ENCODE measurements at places on chromosomes 3 and 15.

DNA sequence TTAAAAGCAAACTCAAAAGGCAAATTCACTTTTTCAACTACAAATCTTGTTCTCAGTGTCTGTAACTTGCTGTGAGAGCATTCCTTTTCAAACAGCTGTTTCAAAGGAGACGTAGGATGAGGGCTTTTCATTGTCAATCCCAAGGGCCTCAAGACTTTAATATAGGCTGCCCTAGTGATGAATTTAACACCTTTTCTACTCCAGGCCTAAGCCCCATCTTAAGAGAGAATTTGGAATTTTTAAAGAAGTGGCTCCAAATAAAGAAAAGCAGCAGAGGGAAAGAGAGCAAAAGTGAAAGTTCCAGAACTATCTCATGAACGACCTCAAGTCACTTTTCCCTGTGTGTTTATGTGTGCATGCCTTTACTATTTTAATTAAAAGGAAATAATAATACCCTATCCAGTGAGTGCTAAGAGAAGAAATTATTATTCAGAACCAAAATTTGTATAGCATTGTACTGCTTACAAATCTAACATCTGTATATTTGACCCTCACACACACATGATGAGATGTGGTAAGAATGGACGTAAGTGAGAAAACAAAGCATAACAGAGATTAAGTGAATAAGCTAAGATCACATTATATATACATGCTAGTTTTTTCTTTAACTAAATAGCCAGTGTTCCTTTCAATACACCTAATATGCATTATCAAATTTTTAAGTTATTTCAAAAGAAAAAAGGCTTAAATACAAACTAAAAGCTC, 196.4 kb downstream of the VGLL3 start:
- no peak for DNase-seq

GRCh38 chr15:60917461-60918145, 311.5 kb downstream of the RORA start:
- no peak for DNase-seq

GRCh38 chr3:121869736-121870135, 24.5 kb upstream of the SLC15A2 start:
- DNase-seq: no peak

DNA sequence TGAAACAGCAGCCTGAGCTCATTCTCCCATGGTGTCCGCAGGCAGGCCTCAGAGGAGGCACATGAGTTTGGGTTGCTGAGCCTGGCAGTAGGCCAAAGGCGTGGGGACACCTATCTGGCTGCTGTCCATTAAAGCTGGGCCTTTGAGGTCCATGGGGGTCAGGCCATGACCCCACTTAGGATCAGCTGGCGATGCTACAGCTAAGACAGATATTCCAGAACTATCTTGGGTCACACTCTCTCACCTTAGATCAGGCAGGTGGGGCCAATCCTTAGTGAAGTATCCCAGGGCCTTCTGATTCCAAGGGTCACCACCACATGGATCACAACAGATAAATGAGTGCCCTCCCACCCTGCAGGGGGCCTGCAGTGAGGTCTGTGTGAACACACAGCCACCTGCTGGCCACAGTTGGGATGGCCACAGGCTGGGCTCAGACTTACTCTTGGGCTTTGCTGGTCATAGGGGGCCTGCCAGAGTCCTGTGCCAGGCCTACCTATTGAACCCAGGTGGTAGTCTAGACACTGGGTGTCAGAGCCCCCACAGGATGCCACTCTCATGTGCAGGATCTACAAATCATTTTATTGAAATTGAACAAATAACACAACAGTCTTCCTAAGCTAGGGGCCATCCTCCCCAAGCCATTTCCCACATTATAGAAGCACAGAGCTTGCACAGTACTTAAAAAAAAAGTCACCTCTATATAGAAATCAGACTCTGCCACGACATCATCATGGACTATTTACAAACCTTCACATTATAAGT, 2.0 kb upstream of the HYAL2 start:
- peak; percentile 71 for DNase-seq

DNA sequence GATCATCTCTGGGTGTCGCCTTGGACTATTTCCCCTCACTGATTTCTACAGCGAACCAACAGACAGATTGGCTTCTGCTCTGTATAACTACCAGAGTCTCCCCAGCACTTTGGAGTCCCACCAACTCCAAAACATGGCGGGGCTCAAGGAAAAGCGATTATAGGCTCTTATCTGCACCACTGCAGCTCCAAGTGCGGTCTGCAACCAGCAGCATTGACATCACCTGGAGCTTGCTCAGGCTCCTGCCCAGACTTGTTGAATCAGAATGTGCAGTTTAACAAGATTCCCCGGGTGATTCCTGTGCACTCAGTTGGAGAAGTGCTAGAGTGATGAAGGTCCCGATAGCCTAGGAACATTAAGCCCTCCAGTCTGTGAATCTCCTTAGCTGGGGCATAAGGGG, 9.0 kb downstream of the CCK start:
- no peak for DNase-seq

- no peak for DNase-seq
These were observed 1.2 kb downstream of the ROBO2 start for GRCh38 chr3:77040926-77041722.

GRCh38 chr3:120568598-120568997, 27.5 kb upstream of the NDUFB4 start:
- DNase-seq: no peak

DNA sequence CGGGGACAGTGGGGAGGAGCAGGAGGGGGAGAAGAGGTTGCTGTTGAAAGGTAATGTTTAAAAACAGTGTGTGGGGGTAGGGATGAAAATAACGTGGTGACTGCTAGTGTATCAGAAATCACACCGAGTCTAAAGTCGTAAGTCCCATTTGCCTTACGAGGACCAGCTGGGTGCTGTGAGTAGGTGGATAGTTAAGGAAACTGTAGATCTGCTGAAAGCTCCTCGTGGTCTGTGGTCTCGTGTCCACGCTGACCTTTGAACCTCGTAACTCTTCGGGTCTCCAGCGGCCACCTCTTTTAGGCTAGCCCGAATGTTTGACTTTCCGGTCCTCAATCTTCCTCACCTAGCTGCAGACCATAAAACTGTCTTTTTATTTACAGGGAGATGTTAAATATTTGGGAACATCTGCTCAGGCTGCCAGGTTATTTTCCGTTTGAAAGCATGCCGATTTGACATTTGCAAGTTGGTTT, 29.3 kb upstream of the ST3GAL6 start:
- no peak for DNase-seq

DNA sequence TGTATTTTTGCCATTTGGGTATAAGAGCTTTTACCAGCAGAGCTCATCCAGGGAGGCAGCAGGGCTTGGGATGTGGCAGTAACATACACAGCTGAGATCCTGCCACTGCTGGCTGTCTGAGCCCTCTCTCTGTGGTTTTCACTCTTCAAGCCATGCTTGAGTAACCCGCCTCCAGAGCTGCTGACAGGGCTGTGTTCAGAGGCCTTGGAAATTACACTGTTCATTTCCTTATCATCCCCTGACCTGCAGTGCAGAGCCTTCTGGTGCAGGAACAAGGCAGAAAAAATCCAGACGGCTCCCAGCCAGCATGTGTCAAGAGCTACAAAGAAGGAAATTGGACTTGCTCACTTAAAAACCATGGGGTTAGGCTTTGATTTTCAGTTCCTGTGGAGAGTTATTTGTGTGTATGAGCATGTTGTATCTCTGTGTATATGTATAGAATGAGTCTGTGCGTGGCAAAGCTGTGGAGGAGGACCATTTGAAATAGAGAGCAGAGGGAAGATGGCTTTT, 47.0 kb downstream of the ZNF609 start:
- peak; percentile 23 for DNase-seq

- DNase-seq: no peak
These were observed 19.9 kb upstream of the CACNA2D2 start for GRCh38 chr3:50523279-50523811.

DNA sequence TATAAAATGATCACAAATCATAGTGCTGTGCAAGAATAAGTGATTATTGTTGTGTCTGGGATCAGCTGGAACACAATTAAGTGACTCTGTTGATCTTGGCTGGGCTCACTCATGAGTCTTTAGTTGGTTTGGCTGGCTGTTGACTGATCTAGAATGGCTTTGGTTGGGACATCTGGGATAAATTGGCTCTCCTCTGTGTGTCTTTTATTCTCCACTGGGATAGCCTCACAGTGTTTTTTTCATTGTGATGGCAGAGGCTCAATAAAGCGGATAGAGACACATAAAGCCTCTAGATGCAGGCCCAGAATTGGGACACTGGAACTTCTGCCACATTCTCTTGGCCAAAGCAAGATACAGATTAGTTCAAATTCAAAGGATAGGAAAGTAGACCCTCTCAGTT, 735.6 kb downstream of the PDCD6IP start:
- DNase-seq: no peak

- no peak for DNase-seq
These were observed 3.1 kb upstream of the AP2M1 start for GRCh38 chr3:184171562-184171961.

GRCh38 chr3:190004656-190005055, 116.0 kb downstream of the P3H2 start:
- DNase-seq: no peak

- no peak for DNase-seq
These were observed 137.8 kb downstream of the GABRB3 start for GRCh38 chr15:26635105-26635504.

GRCh38 chr3:152395764-152396163, 127.0 kb downstream of the MBNL1 start:
- no peak for DNase-seq

DNA sequence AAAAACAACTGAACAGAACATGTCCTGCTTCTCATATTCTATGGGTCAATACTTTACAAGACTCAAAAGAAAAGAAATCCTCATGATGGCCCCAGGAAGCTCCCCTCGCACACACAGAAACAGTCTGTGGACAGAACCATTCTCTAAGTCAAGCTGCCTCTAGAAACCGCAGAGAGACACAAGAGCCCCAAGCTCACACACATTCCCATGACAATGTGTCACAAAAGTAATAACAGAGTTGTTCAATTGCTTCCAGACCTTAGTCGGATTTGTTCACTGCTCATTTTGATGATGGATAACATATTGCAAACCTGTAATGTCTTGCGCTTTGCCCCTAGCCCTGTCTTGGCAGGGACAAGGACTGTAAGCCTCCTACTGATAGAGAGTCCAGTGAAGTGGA, 60.9 kb downstream of the UMPS start:
- DNase-seq: no peak

- DNase-seq: no peak
These were observed 421.8 kb upstream of the TBL1XR1 start for GRCh38 chr3:177618873-177619733.

DNA sequence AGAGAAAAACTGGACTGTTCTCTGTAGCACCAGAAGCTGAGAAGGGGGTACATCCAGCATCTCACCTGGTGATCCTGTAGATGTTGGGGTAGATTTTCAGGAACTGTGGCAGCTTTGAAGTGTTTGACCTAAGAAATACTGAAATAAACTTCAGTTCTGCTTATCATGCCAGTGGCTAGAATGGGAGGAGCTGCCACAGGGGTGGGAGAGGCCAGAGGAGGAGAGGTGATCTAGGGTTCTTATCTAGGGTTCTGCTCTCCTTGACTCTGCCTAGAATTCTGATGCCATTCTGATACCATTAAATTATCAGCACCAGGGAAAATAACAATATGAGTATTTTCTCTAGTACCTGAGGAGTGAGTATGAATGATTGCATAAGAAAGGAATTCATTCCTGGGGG, 10.2 kb upstream of the CPOX start:
- DNase-seq: no peak

- no peak for DNase-seq
These were observed 41.7 kb upstream of the GP5 start for GRCh38 chr3:194440756-194441155.

DNA sequence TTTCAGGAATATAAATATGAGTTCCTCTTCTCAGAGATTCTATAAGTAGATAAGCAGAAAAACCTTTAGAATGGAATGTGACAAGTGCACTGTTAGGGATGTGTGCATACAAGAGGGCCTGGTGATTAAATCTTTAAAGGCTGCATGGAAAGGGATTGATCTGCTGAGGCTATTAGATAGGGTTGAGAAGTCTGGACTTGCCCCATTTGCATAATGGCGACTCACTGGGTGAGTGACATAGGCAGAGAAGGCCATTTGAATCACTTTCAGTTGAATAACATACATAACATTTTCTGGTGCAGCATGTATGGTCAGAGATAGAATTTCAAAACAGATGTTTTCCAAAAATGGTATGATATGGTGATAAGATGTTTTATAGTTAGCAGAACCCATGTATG, 156.9 kb downstream of the ZNF621 start:
- no peak for DNase-seq

DNA sequence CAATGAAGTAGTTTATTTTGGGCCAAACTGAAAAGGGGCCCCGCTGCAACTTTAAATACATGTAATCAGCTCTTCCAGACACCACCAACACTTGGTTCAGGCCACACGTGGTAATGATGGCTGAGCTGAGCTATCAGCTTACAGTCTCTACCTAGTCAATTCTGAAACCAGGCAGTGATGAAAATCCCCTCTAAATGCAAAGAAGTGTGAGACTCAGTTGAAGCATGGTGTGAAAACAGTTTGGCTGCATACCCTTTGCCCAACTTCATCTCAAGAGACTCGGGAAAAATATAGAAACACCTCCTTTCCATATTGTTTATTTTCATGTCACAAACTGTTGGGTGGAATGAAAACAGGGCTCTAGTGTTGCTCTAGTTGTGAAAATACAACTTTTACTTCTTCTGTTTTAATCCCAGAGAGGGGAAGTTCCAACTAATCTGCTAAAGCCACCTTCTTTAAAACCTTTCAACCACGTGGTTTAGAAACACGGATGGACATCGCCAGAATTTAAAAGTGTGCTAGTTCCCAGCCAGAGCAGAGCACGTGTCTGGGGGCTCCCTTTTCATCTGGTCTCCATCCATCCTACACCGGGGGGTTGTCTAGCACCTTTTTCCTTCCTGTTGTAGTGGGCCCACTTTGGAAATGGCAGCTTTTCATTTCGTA, 229.1 kb downstream of the EPHB1 start:
- no peak for DNase-seq

DNA sequence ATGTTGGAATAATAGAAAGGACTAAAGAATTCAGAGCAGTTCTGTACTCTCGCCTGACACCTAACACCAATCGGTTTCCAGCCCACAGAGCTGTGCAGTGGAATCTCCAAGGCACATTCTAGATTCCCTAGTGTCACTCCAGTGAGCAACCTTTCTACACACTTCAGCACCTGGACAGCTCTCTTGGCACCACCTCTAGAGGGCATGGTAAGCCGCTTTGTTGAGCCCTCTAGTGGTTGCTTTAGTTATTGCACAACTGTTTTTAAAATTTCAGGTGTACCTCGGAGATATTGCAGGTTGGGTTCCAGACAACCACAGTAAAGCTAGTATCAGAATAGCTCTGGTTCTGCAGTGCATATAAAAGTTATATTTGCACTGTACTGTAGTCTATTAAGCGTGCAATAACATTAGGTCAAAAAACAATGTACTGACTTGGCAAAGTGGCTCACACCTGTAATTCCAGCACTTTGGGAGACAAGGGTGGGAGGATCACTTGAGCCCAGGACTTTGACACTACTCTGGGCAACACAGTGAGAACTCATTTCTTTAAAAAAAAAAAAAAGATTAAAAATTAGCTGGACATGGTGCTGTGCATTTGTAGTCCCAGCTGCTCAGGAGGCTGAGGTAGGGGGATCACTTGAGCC, 26.5 kb upstream of the ERC2 start:
- DNase-seq: peak; percentile 68

Data from stimulated activated naive CD8-positive, alpha-beta T cell treated with anti-CD3 and anti-CD28 coated beads, Interleukin-15, amount 100 ng/mL, for 72 hours (primary cell).